ENCODE measurements at places on chromosomes 16 and 17.

DNA sequence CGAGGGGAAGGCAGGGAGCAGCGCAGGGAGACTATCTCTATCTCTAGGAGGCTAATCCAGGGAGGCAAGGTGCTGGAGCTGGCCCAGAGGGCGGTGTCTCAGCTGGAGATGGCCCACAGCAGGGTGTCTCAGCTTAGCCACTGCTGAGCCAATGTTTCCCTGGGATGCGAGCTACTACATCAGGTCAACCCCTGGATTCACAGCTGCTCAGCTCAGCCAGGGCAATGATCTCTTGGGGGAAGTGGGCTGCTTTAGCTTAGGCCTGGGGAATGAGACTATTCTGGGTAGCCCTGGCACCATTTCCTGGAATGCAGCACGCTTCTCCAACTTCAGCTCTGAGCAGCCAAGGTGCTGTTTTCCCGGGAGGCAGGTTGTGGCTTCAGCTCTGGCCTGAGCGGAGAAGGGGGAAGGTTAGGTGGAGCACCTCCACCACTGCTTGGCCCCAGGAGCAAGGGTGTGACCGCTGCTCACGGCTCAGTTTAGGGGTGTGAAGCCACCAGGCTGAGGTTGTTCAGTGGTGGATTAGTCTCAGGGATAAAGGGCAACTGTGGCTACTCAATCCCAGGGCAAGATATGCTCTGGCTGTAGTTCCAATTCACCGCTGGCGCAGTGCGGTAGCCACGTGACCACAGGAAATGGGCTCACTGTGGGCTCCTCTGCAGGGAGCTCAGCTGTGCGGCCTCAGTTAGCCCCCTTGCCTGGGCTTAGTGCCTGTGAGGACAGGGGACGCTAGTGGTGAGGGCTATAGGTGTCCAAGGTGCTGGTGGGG, 5.2 kb upstream of the PRSS21 start:
- no peak for DNase-seq

DNA sequence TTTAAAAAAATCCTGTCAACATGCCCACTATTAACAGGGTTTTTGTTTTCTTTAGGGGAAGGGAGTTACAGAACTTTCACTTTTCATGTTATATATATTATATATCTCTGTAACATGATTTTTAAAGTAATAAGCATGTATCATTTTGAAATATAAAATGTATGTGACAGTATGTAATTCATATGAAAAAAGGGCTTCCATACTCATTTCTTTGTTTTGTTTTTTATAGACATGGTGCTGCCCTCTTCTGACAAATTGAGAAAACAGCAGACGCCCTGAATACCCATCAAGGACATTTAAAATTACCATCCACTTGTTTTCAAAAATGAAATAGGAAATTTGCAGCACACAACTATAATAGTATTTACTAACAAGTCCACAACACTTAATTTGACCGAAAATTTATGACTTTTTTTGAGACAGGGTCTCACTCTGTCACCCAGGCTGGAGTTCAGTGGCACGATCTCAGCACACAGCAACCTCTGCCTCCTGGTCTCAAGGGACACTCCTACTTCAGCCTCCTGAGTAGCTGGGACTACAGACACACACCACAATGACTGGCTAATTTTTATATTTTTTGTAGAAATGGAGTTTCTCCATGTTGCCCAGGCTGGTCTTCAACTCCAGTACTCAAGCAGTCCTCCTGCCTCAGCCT, 30.4 kb downstream of the CFDP1 start:
- DNase-seq: peak; percentile 61

DNA sequence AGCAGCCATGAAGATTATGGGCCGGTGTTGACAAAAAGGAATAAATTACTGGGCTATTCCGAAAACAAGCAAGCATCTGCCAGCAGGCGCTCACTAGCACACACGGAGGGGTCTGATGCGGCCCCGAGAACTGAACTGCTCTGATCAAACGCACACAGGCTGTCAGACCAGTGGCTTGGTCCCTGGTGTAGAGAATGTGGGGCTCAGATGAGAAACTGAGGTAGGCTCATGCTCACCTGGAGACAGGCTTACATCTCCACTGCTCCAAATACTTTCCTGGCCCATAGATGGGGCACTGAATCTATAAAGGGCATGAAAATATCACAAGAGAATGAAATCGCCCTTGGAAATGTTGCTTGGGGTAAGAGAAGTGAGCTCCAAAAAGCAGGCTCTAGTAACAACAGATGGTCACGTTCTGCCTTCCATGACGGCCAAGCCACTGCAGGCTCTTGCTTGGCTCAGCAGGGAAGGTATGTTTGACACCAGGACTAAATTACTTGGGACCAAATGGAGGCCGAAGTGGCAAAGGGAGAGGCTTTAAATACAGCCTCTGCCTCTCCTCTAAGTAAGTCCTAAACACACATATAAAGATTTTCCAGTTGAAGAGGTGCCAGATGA, 5.4 kb downstream of the ABR start:
- peak; percentile 51 for DNase-seq

DNA sequence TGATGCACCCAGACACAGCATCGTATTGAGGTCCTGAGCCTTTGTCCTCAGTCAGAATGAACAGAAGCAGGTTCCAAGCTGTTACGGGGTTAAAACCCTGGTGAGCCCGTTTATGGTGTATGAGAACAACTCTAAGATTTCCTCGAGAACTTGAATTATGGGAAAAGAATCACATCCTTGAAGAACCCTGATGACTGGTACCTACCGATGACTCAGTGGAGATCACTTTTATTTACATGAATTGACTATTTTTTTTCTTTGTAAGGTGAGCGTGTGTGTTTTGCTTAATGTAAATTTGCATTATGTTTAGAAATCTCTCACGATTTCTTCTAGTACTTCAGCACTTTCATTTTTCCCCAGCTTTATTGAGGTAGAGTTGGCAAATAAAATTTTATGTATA, 3.3 kb upstream of the KRTAP4-4 start:
- DNase-seq: no peak

DNA sequence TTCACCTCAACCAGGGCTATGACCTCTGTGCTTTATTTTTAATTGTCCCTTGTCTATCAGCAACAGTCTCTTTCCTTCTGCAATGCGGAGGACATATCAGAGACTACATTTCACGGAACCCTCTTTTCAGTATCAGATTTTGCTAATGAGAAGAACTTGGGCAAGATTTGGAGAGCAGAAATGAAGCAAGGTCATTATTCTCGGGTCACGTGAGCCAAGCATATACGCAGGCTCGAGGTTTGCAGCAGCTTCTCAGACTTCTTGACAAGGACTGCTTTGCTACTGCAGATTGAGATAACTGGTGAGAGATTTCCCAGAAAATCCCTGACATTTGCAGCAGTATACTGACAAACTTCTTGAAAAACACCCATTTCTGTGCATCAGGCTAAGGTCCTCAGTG, 30.4 kb downstream of the ABCA10 start:
- no peak for DNase-seq

DNA sequence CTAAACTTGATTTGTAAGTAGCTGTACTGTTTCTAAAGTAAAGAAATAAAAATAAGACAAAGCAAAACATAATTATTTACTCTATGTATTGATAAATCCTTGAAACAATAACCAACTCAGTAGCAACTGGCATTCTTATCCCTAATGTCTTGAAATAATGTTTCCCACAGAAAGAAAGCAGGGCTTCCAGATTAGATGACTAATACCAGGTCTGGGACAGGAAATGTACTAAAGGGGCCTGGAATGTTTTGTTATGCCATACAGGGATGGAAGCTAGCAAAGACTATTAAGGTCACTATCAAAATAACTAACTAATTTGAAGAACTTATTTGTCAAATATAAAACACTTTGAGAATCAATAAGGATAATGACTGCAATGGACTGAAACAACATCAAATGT, 82.1 kb downstream of the CFDP1 start:
- no peak for DNase-seq

Measured in G401 (cell line).